ENCODE measurements at places on chromosomes 6 and 20.

DNA sequence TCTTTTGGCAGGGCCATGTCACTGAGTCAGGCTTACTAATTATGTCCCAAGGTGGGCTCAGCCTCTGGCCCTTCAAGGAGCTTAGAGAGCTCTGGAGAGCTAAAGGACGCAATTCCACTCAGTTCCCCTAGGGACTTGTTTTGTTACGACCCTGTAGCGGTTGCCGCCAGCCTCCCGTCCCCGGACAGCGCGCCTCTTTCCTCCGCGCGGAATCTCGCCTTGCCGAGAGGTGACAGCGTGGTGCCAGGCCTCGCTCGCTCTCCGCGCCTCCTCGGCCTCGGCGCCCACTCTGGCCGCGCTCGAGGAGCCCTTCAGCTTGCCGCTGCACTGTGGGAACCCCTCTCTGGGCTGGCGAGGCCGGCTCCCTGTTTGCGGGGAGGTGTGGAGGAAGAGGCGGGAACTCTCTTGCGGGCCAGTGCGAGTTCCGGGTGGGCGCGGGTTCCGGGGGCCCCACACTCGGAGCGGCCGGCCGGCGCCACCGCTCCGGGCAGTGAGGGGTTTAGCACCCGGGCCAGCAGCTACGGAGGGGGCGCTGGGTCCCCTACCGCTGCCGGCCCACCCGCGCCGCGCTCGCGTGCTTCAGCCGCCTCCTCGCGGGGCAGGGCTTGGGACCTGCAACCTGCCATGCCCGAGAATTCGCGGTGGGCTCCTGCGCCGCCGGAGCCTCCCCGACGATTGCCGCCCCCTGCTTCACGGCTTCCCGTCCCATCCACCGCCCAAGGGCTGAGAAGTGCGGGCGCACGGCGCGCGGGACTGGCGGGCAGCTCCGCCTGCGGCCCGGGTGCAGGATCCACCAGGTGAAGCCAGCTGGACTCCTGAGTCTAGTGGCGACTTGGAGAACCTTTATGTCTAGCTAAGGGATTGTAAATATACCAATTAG lies 9.9 kb upstream of the ZNF311 start:
- DNase-seq = no peak

- DNase-seq = no peak
These were observed 49.9 kb upstream of the OCSTAMP start for GRCh38 chr20:46600286-46600752.

DNA sequence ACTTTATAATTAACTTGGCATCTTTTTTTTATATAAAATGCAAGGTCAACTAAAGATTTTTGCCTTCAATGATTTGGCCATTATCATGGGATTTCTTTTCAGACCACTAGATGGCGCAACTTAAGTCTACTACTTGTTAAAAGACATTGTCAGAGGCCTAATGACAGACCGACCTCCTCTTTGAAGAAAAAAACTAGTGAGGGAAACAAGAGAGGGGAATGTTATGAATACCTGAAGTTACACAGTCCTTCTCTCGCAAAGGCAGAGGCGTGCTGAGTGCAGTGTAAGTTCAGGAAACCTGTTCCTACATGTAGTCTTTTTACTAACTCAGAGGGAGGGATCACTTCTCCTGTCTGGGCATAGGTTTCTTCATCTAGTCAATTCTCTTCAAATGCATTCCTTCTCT lies 9.3 kb downstream of the TRAPPC3L start:
- no peak for DNase-seq

GRCh38 chr20:31712564-31713311 lies 9.9 kb downstream of the BCL2L1 start:
- DNase-seq = no peak

DNA sequence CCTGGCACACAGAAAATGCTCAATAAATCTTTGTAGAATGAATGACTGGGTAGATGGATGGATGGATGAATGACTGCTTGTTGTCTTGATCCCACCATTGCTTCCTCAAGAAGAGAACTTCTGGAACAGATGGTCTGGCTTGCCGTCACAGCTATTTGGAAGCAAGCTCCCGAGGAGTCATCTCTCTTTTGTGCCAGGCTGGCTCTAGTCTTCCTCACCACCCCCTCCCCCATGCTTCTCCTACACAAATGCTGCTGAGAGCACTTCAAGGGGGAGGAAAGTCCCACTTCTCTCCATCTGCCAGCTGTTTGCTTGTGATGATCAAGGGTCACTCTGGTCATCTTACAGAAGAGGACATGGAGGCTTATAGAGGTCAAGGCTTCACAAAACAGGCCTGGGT lies 11.6 kb upstream of the KCNG1 start:
- DNase-seq = no peak

DNA sequence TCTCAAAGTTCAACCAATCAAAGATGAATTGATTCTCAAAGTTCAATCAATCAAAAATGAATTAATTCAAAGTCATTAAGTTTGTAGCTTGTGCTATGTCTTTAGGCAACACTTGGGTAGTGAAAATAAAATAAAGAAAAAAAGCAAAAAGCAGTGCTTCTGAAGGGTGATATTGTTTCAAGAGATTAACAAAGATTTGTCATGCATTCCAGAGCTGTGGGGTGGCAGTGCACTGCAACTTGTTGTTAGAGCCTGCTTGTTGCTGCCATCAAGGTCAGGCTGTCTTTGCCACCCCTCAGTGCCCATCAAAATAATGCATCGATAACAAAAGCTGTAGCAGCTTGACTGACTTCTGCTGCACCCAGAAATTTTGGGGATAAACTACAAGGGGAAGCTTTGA lies 128.6 kb downstream of the RNF144B start:
- no peak for DNase-seq

GRCh38 chr6:42292004-42292740 lies 74.5 kb upstream of the MRPS10 start:
- no peak for DNase-seq

- no peak for DNase-seq
These were observed 12.2 kb upstream of the CDKN1A start for GRCh38 chr6:36666287-36666686.

DNA sequence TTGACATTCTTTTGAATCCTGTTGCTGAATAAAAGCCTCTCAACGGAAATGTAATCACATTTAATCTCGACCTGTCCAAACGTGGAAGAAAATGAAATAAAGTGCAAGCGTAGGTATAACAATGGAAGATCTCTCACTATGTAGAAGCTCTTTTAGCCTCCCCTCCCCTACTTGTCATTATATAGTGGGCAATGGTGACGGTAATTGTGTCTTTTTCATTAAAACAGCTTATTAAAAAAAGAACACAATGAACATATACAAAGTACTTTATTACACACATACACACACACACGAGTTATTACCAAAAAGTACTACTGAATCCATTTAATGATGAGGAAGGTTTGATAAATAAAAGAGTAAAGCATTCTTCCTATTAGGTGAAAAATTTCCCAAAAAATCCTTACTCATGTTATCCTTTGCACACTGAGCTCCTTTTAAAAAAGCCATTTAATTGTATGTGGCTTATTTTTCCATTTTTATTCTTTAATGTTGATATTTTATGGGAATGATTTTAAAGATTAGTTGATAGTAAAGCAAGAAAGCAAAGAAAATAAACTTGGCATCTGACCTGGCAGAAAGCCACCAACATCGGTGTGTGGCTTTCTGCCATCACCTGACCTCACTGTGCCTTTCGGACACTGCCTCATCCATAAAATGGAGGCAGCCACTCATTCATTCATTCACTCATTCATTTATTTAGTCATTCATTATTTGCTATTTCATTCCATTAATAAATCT lies 493 bp upstream of the SGK1 start:
- DNase-seq = no peak

DNA sequence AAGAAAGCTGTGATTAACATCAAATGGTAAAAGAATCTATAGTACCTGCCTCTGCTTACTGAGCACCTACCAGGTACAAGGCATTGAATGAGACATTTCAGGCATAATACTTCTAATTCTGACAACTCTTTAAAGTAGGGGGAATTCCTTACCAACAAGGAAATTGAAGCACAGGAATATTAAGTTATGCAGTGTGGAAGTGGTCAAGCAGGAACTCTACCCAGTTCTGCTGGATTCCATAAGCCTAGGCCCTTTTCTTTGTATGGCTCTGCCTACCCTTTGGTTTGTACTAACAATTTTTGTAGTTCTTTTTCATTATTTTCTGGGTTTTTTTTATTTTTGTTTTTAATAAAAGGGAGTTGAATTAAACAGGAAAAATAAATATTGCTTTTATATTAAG lies 114.5 kb downstream of the MAP3K5 start:
- DNase-seq = no peak

- no peak for DNase-seq
These were observed 92.6 kb downstream of the THBS2 start for GRCh38 chr6:169160855-169161560.

GRCh38 chr20:25025091-25025861 lies 32.7 kb downstream of the ACSS1 start:
- DNase-seq = no peak

DNA sequence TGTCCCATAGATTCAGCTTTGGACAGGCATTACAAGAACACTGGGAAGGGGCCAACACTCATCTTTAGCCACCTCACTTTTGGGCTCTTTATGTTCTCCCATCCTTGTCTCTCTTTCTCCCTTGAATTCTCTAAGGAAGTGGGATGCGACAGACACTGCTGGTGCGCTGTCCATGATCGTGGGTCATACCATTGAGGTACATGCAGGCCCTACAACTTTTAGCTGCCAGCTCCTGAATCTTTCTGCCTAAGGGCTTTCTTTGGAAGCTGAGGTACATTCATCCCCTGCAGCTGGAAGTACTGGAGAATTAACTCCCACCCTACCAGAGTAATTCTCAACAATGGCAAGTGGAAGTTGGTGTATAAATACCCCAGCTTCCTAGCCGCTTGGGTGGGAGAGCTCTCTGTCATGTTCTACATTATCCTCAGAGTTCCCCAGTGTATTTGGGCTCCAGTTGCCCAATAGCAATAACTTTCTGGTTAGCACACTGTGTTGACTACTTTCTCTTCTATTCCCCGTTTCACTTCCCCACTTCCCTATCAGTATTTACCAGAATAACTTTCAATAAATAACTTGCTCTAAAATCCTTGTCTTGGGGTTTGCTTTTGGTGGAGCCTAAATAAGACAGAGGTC lies 309.4 kb upstream of the RNF24 start:
- DNase-seq = no peak

GRCh38 chr20:11216451-11217314 lies 542.9 kb upstream of the JAG1 start:
- no peak for DNase-seq

DNA sequence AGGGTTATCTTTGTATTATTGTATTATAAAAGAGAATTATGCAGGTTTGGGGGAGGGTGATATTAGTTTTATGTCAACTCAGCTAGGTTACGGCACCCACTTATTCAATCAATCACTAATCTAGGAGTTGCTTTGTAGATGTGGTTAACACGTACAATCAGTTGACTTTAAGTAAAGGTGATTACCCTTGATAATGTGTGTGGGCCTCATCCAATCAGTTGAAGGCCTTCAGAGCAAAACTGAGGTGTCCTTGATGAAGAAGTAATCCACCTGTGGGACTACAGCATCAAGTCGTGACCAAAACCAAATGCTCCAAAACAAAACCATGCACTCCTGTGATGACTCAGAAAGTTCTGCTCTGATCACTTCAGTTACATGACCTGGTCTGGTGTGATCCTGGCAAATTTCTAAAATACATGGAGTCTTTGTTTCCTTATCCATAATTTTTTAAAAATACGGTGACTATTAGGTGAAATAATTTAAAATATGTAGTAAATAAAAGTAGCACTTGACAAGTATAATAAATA lies 114.1 kb downstream of the IYD start:
- DNase-seq = no peak

DNA sequence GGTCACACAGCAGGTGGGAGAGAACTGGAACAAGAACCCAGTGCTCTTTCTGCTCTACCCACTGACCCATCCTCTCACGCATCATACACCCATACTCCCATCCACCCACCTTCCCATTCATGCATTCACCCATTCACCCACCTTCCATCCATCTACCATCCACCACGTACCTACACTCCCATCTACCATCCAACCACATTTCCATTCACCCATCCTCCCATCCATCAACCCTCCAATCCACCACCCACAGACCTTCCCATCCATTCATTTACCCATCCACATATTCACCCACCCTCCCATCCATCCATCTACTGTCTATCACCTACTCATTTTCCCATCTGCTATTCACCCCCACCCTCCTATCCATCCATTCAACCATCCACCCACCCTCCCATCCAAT lies 17.2 kb upstream of the RSPO4 start:
- no peak for DNase-seq

DNA sequence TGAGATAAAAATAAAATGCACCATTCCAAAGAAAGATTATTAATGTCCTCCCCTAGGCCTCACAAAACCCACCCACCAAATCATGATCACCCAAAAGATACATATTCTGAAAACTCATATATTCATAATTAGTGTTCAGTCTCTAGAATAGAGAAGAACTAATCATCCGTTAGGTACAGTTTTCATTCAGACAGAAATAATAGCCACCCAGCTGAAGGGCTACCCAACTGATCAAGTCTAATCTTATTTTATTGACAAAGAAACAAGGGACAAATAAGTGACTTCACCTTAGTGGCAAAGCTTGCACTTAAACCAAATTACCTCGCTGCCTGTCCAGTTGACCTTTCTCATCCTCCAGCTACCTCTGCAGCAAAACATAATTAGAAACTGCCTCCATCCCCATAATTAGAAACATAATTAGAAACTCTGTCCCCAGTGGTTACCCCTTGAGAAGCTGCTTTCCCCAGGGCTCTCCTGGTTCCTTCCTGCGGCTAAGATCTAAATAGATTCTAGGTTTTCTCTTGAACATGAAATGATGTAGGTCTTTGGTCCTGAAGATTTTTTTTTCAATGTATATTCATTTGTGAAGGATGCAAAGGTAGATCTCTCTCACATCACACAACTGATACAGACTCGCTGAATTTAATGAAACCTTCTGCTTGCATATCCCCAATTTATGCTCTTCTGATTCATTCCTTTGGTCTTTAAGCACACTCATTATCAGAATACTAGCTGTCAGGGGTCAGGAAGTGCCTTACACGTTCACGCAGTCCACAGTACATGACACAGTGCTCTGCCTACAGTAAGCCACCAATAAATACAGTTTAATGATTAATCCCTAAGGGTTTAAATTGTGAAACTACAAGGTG lies 46.3 kb downstream of the HBS1L start:
- no peak for DNase-seq

DNA sequence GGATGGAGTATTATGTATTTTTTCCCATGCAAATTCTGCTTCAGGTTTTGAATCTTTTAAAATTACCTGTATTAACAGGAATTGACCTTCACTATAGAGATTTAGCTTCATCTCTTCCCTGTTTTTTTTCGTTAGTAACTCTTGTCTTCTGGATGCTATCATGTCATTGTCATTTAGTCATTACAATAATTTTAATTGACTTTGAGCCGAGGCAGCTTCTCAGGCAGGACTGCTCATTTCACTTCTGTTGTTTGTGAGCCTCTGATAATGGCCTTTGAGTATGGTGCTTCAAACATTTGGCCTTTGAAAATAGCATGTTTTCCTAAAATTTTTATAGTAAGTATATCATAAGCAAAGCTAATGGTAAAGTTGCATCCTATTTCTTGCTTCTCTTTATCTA lies 375.1 kb upstream of the MMS22L start:
- DNase-seq = no peak

DNA sequence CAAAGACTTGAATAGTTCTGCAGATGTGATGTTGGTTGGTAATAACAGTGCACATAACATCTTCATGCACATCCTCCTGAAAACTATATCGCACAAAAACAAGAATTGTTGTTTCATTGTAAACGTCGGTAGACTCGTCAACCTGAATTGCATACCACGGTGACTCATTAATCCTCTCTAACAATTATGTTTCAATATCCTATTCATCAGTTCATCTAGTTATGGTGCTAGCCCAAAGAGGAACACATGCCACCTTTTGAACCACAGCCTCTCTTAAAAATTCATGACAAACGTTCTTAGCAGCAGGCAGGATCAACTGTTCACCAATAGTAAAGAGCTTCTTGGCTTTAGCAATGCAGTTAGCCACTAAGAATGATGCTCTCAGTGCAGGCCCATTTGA lies 25.0 kb downstream of the CRYBG1 start:
- no peak for DNase-seq
